Effector CD4-positive, alpha-beta T cell (primary cell): ENCODE measurements at places on chromosomes 16 and 17.

- DNase-seq: no peak
These were observed 46.0 kb downstream of the BANP start for GRCh38 chr16:87996962-87997880.

DNA sequence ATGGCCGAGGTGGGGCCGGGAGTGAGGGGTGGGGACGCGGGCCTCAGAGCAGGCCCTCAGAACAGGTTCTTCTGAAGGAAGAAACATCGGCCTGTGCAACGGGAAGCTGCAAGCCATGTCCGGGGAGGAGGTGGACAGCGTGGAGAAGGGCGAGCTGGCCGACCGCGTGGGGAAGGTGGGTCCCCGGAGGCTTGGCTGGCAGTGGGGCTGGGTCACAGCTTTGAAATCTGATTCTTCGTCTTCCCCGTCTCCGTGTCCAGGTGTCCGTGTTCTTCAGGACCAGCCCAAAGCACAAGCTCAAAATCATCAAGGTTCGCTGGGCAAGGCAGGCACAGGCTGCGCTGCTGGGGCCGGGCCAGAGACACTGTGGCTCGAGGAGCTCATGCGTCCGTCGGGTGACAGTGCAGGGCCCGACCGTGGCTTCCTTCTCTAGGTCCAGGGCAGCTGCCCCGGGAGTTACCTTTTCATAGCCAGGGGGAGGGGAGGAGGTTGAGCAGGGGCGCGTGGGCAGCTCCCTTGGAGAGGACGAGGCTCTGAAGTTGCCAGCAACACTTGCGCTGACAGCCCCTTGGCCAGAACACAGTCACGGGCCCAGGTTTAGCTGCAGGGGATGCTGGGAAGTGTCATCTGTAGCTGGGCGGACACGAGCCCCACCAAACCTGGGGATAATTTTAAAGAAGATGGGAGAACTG is 51.3 kb downstream of the MEAK7 start:
- no peak for DNase-seq

- DNase-seq: no peak
These were observed at the start of gene KRT23 for GRCh38 chr17:40937384-40937819. Gene KRT23 (minus strand): TSS chr17:40937646. CDS start chr17:40936603, 1,043 bp downstream.

DNA sequence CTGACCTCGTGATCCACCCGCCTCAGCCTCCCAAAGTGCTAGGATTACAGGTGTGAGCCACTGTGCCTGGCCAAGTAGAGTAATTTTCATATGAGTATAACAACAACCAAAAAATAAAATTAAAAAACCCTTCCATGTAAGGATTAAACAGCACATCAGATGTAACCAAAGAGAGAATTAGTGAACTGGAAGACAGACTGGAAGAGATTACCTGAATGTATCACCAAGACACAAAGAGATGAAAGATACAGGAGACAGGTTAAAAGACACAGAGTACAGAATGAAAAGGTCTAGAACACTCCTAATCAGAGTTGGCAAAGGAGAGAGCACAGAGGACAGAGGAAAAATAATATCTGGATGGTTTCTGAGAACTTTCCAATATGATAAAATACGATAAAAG is 1.8 kb upstream of the TNK1 start:
- no peak for DNase-seq

GRCh38 chr16:21989133-21989532 is 11.8 kb downstream of the PDZD9 start:
- no peak for DNase-seq

DNA sequence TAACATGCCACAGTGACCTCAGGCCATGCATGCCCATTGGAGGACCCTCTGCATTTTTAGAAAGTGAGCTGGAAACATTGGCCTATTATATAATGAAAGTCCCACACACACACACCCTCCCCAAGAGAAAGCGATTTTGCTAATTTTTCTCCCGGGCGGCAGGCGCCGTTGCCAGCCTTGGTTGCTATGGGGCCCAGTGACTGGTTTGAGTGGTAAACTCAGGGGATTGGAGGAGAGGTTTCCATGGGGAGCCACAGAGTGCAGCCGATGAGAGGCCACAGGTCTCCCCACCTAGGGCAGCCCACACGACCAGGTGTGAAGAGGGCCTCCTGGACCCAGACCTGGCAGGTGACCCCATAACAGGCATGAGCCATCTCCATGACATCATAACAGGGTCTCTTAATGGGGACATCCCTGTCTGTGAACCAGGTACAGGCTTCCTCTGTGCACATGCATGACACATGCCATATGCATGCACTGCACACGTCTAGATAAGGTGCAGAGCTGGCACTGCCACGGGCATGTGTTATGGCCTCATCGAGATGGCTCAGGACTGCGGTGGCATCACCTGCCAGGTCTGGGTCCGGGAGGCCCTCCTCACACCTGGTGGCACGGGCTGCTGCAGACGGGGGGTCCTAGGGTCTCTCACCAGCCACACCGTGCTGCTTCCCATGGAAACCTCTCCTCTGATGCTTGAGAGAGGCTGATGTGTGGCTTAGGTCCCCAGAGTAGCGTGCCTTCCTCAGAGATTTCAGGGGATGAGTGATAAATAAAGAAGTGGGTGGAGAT is 144.1 kb downstream of the RBFOX3 start:
- DNase-seq: no peak

- no peak for DNase-seq
These were observed 3.3 kb downstream of the ZNF652 start for GRCh38 chr17:49358641-49359247.

DNA sequence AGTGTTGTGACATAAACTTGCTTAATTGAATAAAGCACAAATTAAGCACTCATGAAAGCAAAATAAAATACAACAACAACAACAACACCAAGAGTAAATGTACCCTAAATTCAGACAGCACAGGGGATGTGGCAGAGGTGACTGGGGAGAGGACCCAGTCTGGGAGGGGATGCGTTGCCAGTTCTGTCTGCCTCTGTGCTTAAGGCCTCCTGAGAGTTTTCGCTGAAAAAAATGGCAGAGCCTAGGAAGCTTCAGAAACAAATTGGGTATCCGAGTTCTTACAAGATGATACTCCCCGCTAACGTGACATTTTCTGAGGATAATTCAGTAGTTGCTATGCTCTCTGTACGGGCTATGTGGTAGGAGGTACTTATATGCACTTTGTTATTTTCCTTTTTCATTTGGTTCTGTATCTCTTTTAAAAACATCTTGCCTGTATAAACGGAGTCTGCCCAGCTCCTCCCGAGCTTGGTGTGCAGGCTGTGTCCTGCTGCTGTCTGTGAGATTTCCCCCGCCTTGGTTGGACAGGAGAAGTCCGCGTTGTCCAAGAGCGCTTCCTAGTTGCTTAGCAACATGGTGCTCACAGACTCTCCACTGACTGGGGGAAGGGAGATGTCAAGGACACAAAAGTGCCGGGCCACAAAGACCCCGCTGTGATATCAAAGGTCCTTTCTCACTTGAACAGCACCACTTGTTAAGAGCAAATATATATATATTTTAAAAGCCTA is 134.2 kb upstream of the CPHXL start:
- no peak for DNase-seq
